ENCODE measurements at places on chromosomes 6 and 20.

- DNase-seq: peak; percentile 64
Measured at GRCh38 chr6:111087871-111088667, 766 bp downstream of the SLC16A10 start.

DNA sequence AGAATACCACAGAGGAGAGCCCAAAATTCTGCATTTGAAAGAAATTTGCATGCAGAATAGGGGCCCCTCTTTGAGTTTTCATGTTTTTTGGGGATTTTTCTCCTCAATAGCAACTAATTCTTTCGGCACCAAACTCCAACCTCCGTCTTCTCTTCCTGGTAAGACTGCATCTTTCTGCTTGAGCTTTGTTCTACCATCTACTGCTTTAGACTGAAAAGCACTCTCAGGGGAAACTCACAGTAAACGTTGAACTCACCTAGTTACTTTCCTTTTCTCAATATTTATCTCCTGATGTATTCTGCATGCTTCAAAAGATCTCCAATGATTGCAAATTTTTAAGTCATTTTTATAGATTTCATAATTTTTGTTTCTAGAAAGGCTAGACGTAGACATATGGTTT is 36.9 kb upstream of the HLA-DQB1 start:
- DNase-seq: no peak

DNA sequence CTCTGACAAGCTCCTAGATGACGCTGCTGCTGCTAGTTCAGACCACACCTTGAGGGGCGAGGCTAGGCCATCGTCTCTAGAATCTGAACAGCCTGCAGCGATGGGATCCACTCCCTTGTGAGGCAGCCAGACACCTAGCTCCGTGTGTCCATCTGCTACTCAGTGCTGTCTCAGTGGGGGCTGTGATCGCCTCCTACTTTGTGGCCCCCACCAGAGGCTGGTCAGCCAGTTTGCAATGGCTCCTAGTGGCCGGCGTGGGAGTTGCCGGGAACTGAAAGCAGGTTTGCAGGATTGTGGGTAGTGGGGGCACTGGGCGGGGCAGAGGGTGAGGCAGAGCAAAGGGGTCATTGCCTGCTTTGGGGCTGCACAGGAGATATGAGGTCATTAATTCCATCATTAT is 2.8 kb downstream of the CCN5 start:
- no peak for DNase-seq

GRCh38 chr6:90197854-90198496 is 98.7 kb downstream of the BACH2 start:
- DNase-seq: no peak

GRCh38 chr6:17816921-17817611 is 110.3 kb upstream of the NUP153 start:
- DNase-seq: no peak

DNA sequence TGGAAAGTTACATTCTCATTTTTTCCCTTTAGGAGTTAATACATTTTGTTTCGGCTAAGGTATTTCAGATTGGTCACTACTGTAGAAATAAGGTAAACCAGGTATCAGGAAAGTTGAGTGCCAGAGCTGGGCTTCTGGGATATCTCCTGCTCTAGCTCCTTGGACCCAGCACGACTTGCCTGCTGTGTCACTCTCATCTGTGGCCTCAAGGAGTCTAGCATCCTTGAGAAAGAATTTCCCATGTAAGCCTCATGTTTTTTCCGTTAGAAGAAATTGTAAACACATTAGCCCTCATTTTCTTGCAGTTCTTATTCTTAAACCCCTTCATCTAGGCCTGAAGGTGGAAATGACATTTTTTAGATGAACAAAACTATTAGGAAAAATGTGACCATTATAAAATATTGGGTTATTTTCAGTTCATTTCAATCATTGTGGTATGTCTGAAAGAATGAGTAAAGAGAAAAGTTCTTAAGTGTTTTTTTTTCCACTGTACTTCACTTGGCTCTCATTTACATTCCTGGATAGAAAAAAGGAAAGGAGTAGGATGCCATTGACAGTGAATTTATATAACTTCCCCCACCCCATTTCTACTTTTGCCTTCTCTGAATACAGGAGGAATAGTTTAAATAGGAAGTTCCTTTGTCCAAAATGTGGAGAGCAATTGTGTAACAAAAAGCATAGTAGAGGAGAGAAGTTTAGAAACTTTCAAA is 46.7 kb downstream of the CD2AP start:
- no peak for DNase-seq

DNA sequence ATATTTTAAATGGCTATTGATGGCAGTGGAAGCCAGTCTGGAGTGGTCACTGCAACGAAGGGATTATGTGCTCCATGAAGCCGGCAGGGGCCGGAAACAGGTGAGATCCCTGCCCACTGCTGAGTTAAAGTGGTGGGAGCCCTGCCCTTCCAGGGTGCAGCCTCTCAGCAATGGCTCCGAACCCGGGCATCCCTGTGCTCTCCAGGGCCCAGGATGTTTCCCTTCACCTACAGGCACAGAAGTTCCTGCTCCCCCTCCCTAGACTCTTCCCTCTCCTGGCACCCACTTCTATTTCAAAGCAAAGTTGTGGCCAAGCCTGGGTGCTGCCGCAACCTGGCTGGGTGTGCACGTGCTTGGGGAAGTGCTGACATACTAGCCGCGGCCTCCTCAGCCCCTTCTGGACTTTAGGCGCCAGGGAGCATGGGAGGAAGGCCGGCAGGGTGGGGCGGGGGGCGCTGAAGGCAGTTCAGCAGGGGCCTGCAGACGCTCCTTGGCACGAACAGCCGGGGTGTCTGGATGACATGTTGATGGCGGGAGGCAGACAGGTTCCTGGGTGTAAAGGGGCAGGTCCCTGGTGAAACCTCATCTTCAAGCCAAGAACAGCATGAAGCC is 452.3 kb downstream of the HTR1B start:
- no peak for DNase-seq

GRCh38 chr6:166603043-166603690 is 16.7 kb upstream of the RAMACL start:
- no peak for DNase-seq

DNA sequence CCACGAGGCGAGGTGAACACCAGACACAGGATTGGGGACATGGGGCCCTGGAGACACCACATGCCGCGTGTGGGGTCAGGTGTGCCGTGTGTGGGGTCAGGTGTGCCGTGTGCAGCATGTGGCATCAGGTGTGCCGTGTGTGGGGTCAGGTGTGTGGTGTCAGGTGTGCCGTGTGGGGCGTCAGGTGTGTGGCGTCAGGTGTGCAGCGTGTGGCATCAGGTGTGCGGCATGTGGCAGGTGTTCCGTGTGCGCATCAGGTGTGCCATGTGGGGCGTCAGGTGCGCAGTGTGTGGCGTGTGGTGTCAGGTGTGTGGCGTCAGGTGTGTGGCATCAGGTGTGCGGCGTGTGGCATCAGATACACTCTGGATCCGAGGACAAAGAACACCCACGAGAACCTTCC is 77.9 kb downstream of the WDR27 start:
- DNase-seq: no peak

- no peak for DNase-seq
Measured at GRCh38 chr6:20800229-20800628, 266.0 kb downstream of the CDKAL1 start.

GRCh38 chr6:148416330-148416965 is 73.8 kb downstream of the SASH1 start:
- DNase-seq: no peak

GRCh38 chr20:32452776-32453466 is 94.8 kb downstream of the ASXL1 start:
- no peak for DNase-seq

- no peak for DNase-seq
Measured at GRCh38 chr6:36701401-36701991, 3.9 kb downstream of the RAB44 start.

GRCh38 chr6:91081452-91082067 is 494.7 kb upstream of the MAP3K7 start:
- no peak for DNase-seq

- no peak for DNase-seq
Measured at GRCh38 chr6:44480097-44480541, 92.6 kb downstream of the CDC5L start.
